EH (cell line): ENCODE measurements at places on chromosomes 4 and X.

- DNase-seq: no peak
Measured at GRCh38 chrX:69493193-69493592, 10.9 kb upstream of the NALF2 start.

GRCh38 chr4:22848332-22848731 lies 155.6 kb downstream of the GBA3 start:
- DNase-seq: no peak

GRCh38 chrX:118513120-118513898 lies 17.7 kb downstream of the DOCK11 start:
- DNase-seq: peak; percentile 47

DNA sequence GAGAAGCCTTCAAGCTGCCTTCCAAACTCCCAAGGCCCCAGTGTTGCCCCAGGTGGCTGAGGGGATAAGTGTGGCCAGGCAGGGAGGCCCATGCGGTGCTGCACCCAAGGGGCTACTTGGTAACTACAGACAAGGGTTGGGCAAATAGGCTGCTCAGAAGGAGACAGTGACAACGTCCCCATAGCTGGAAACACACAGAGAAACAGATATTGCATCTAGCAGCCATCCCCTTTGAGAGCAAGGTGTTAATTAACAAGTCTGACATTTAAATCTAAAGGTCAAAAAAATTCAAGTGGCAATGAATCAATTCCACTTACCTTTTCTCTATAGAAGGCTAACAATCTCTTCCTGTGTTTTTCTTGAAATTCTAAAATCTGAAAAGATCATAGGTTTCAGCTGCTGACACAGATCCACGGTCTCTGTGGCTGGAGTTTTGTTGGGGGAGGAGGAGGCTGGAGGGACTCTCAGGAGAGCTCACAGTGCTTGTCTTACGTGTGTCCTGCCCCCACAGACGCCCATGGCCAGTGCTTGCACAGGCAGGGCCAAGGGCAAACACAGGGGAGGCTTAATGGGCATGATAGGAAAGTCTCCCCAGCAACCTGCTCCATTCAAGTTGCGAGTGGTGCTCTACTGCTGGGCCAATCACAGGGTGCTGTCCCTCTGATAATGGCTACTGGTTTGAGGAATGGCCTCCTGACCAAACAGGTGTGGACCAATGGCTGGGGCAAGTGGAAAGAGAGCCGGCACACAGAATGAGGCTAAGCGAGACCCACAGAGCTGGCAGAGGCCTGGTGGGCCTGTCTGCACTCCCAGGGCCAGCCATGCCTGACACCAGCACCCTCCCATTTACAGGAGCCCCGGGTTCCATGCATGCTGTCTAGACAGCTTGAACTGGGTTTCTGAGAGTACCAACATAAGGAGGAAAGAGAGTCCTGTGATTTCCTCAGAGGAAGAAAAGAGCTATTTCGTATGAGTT lies 22.6 kb downstream of the RNF212 start:
- no peak for DNase-seq

DNA sequence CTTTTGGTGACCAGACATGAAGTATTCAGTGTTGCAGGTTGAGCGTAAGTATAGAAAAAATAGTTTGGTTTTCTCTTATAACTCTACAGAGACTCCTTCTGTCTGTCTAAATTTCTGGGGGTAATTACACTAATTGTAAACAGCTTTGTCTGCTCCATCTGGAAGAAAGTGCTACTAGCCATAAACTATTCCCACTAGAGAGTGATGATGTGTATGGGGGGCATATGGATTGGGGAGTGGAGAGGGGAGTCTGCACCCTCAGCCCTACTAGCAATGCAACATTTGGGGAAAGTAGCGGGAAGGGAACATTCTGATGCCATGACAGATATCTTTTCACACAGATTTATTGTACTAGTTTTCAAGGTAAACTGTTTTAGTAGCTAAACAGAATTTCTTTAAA lies 549.7 kb downstream of the TRIML1 start:
- no peak for DNase-seq

DNA sequence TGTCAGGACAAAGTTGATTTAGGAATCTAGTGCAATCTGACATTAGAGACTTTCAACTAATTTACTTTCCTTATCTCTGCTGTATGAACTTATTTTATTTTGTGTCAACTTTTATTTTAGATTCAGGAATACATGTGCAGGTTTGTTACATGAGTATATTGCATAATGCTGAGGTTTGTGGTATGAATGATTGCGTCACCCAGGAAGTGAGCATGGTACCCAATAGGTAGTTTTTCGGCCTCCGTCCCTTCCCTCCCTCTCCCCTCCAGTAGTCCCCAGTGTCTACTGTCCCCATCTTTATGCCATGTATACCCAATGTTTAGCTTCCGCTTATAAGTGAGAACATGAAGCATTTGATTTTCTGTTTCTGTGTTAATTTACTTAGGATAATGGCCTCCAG lies 68.7 kb upstream of the TEX13D start:
- no peak for DNase-seq
